ENCODE measurements at places on chromosomes 11 and 22.

DNA sequence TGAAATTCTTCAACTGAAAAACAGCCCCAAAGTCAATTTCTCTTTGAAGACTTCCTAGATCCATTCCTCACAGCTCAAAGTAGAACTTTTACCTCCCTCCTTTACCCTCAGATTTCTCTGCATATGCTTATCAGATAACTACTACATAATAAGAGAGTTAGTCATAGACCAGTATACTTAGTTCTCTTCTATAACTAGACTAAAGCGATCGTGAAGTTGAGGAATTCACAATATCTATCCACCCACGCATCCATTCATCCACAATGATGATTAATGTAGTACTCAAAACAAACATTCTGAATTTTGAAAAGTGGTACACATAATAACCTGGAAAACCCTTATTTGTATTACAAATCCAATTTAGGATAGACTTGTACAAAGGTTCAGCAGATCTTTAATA is 800.9 kb upstream of the TENM4 start:
- no peak for DNase-seq

DNA sequence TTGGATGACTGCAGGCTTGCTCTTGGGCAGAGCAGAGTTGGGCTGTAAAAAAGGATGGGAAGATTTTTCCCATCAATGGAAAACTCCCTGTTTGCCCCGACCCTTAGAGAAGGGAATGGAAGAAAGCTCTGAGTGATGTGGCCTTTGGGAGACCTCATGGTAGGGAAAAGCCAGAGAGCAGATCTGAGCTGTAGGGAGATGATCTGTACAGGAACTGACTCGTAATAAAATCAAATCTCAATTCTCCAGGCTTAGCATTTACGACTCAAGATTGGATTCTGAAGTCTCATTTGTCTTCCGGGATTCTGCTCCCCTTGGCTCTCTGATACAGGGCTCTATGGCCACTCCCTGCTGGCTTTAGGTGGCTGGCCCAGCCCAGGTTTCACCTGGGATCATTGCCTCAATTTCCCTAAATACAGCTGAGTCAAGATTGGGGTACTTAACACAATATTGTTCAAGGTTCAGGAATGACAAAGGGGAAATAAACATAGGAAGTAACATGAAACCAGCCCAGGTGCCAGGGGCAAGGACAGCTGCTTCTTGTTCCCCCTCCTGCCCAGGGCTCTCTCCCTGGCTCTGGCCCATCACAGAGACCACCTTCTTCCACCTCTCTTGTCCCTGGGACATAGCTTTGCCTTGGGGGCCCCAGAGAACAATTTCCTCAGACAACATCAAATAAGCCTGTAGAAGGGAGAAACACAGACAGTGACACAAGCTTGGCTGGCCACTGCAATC is 38.4 kb upstream of the THY1 start:
- no peak for DNase-seq

DNA sequence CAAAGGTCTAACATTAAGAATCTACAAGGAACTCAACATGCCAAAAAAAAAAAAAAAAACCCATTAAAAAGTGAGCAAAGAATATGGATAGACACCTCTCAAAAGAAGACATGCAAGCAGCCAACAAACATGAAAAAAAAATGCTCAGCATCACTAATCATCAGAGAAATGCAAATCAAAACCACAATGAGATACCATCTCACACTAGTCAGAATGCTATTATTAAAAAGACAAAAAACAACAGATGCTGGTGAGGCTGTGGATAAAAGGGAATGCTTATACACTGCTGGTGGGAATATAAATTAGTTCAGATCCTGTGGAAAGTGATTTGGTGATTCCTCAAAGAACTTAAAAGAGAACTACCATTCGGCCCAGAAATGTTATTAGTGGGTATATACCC is 257.7 kb upstream of the PLET1 start:
- no peak for DNase-seq

DNA sequence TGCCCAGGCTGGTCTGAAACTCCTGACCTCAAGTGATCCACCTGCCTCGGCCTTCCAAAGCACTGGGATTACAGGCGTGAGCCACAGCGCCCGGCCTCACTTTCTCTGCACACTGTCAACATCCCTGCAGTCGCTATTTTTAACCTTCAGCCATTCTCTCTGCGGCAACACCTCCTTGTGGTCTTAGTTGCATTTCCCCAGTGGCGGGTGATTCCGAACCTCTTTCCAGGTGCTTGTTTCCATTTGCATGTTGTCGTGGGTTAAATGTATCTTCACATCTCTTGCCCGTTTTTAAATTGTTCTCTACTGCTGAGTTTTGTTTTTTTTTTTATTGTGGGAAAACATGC is 2.2 kb upstream of the SCT start:
- no peak for DNase-seq

DNA sequence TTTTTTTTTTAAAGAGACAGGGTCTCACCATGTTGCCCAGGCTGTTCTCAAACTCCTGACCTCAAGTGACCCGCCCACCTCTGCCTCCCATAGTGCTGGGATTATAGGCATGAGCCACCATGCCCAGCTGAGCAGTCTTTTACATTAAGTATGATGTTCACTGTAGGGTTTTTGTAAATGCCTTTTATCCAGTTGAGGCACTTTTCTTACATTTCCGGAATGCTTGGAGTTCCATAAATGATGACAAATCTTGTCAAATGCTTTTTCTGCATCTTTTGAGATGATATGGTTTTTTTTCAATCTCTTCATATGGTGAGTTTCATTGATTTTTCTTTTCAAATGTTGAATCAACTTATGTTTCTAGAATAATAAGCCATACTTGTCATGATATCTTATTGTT is 29.4 kb upstream of the CTTN start:
- no peak for DNase-seq

- no peak for DNase-seq
Measured at GRCh38 chr22:48506506-48507145, 1321.0 kb downstream of the BRD1 start.

DNA sequence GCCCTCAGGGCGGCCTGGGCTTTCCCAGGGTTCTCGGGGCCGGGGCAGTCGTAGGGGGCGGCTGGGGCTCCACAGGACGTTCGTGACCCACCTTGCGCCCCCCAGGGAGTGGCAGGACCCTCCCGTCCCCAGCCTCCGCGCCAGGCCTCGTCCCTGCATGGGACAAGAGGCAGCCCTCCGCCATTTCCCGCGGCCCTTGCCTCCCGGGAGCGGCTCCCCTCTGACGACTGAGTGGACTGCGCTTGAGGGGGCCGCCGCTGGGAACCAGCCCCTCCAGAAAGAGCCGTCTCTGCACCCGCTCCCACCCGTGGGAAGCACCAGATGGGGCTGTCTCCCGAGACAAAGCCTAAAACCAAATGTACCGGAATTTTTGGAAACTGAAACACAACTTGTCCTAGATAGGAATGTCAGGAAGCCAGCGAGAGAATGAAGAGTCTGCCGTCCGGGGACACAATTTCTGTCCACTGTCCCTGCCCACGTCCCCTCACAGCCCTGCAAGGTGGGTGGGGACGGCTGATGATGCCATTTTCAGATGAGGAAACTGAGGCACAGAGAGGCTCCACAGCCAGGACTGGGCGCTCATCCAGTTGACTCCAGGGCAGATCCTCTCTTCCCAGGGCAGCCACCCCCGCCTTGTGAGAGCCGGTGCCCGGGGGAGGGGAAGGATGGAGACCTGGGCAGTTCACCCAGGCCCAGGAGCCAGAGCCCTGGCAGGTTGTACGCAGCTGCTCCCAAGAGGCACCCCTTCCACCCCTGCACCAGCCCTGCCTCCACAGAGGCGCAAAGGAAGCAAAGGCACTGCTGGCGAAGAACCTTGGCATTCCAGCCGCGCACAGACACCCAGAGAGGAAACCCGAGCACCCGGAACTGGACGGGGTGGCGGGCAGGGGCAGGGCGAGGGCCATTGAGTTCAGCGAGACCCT is 18.1 kb upstream of the PICK1 start:
- no peak for DNase-seq

GRCh38 chr11:103529181-103529684 is 420.0 kb downstream of the DYNC2H1 start:
- DNase-seq = no peak

DNA sequence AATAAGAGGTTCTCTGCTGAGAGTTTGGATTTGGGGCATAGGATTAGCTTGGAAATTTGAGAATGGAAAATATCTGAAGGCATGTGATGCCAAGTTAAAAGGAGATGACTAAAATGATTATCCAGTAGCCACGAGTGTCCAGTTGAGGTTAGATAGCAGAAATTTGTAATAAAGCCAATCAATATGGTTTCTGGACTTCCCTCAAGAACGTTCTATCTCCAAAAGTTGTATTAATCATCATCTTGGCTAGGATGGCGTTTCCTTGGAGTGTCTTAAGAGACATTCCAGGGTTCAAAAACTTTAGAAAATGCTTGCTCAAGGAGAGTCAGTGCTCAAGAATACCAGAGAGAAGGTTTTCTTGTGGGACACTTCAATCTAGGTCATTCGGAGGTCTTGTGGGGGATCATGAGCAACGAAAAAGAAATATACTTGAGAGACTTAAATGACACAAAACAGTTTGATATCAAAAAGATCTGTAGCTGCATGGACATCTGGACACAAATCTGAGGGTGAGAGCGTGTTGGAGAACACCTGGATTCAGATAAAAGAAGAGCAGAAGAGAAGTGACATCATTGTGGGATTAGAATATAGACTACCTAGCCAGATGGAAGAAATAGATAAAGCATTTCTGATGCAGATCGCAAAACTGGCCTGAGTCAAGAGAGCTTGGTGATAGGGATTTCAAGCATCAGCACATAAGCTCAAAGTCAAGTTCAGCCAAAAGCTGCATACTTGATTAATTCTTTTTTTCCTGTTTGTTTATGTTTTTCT is 97.7 kb downstream of the ARFGAP2 start:
- no peak for DNase-seq

DNA sequence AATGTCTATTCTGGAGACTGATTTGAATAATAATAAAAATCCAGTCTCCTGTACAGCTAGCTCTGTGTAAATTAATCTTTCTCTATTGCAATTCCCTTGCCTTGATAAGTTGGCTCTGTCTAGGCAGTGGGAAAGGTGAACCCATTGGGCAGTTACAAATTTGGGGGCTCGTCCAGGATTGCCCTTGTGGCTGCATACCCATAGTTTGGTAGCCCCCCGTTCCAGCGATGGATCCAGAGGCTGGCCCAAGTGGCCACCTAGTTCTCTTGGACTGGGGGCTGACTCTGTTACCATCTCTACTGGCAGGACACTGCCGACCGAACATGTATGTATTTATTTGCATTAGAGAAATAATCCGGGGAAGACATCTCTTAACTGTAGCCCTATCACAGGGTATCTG is 326.2 kb upstream of the PDGFD start:
- DNase-seq = no peak

GRCh38 chr11:61007383-61007955 is 36.0 kb downstream of the CD6 start:
- no peak for DNase-seq

- DNase-seq = peak; percentile 48
Measured at GRCh38 chr11:789943-790342, at the start of gene CEND1. CEND1 (minus strand) TSS chr11:790090; CDS start chr11:788576, 1,514 bp downstream.

GRCh38 chr11:7905961-7906429 is 25.1 kb downstream of the OR10A6 start:
- DNase-seq = no peak

- DNase-seq = no peak
Measured at GRCh38 chr22:41271787-41272186, 14.2 kb downstream of the RANGAP1 start.

DNA sequence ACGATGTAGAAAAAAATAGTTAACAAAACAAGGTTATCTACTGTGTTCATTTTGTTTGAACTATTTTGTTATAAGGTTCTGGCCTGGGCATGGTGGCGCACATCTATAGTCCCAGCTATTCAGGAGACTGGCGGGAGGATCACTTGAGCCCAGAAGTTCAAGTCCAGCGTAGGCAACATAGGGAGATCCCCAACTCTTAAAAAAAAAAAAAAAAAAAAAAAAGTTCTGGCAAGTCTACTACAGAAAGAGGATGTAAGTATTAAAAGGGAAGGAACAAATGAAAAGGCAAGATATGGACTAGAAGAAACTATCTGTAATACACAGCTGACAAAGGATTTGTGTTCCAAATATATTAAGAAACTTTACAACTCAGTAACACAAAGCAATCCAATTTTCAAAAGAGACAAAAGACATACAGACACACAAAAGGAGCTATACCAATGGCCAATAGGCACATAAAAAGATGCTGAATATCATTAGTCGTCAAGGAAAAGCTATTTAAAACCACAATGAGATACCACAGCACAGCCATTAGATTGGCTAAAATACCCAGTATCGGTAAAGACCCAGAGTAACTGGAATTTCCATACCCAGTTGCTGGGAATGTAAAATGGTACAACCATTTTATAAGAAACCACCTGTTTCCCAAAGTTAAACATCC is 27.4 kb downstream of the RRAS2 start:
- DNase-seq = no peak

GRCh38 chr11:41878095-41878494 is 418.6 kb upstream of the LRRC4C start:
- DNase-seq = no peak

GRCh38 chr22:24989541-24989951 is 37.0 kb downstream of the KIAA1671 start:
- DNase-seq = no peak

DNA sequence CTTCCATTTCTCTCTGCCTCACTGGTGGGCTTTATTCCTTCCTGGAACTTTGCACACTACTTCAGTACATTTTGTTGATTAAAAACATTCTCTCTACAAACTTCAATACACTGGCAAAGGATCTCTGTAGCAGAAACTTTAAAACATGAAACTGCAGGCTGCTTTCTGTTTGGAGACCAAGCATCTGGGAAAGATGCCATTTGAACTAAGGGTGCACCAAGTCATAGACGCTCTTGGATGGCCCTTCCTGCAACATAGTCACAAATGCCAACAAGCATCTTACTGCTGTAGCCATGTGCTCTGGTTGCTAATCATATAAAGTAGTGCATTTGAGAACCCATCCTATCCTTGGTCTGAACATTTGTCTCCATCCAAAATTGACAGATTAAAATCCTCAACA is 56.4 kb downstream of the SNX19 start:
- DNase-seq = no peak

GRCh38 chr11:12529793-12530192 is 144.4 kb upstream of the TEAD1 start:
- no peak for DNase-seq

GRCh38 chr11:120424185-120424969 is 87.2 kb upstream of the GRIK4 start:
- no peak for DNase-seq

All from D721Med (cell line).